ENCODE measurements at places on chromosomes 16 and 17.
A peak's percentile ranks its signal among the peaks of the same experiment; 100 is the strongest.

- no peak for DNase-seq
Observed at GRCh38 chr17:37708616-37709212, 36.1 kb downstream of the HNF1B start.

GRCh38 chr17:58617563-58617962, 74.3 kb downstream of the TEX14 start:
- no peak for DNase-seq

DNA sequence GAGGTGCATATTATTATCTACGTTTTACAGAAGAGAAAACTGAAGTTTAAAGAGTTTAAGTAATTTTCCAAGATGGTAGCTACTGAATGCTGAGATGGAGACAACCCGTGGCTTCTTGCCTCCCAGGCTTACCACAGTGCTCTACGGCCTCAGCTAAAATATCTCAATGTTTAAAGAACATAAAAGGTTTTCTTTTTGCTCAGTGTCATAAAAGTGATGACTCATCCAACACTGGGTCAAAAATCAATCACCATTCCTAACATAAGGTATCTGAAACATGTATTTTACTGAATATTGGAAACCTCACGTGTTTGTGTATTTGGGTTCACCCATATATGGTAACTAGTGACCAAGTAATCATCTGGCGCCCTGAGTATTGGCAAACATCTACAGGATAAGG, 18.4 kb downstream of the ABCA9 start:
- DNase-seq = no peak

GRCh38 chr16:73915140-73915539, 381.5 kb upstream of the PSMD7 start:
- DNase-seq = no peak

GRCh38 chr16:70470927-70471341, 16.5 kb downstream of the FCSK start:
- no peak for DNase-seq

DNA sequence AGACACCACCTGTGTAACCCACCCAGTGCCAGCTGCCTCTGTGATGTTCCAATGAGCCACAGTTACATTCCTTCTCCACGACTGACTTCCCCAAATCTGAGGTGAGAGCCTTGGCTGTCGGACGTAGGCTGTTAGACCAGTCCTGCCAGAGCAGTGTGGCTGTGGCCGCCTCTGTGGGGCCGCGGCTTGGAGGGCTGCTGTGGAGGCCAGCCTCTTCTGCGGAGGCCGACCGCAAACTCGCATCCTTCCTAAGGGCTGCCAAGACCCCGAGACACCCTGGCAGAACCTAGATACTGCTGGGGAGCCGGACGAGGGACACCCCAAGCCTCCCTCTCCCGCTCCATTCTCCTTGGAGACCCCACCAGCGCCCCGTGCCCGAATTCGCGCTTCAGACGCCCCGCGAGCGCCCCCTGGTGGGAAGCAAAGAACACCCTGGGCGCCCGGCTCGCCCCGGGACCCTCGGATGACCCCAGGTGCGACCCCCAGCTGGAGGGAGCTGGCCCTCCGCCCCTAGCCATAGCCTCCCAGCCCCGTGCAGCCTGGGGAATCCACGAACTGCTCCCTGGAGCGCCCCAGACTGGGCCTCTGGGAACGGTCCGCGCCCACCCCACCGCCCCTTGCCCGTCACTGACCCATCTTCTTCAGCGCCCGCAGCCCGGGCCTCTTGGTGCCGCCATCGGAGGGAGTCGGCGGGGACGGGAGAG, 547 bp downstream of the PLCD3 start:
- DNase-seq = peak; percentile 31

DNA sequence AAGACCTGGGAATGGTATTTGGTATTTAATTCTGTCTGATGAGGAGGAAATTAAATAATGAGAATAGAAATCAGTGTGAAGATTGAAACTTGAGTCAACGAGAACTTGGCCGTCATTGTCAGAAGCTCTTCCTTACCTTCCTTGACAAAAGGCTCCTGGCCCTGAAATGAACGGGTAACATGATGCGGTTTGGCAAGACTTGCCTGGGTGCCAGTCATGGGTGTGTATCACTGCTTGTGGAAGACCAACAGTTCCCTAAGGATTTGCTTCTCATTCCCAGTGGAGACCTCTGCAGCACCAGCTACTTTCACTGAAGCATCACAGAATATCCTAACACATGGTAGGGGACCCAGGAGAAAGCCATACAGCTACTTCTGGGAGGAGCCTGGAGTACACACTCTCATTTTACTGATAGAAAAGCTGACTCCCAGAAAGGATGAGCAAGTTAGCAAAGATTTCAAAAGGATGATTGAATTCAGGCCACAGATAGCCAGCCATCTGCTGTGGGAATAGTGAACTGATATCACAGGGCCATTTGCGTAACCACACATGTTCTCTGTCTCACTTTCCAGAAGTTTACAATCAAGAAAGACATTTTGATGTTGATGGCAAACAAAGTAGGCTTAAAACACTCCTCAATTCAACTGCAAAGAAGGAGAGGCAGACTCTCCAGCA, 258.1 kb upstream of the SALL1 start:
- no peak for DNase-seq

DNA sequence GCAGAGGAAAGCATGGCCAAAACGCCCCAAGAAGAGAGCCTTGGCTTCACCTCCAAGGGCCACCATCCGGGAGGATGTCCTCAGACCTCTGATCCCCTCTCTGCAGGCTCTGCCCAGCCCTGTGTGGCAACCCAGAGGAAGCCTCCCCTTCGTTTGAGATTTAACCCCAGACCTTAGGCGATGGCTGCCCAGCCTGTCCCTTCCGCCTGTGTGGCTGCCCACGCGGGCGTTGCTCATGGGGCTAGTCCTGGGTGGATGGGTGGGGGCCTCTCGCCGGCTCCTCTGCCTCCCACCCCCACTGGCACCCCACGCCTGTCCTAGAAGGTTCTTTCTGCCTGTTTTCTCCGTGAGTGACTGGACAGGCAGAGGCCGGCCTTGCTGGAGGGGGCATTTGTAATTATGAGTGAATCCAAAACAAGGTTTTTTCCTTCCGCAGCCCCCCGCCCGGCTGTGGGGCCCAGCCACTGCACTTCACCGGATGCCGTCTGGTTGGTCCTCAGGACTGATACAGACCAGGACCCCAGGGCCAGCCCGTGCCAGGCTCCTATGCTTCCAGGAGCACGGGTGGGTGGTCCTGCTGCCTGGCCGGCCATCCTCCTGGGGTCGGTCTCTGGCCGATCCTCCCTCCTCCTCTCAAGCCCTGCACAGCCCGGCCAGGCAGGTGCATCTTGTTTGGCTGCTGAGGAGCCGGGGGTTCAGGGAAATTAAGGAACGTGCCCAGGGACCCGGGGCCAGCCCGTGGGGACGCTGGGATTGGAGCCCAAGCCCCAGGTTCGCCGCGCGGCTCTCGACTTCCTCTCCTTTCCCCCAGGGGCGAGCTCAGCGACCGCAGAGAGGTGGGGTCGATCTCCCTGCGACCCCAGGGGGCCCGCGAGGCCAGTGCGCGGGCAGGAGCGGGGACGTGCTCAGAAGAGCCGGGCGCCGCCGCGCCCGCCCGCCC, at the start of gene TMEM235:
Gene TMEM235, plus strand, starts transcription at position 636 of the 940 bp plus-strand sequence. CDS start 393 bp downstream, outside the sequence.
- no peak for DNase-seq

- no peak for DNase-seq
Observed at GRCh38 chr16:50550866-50551641, 2.9 kb downstream of the NKD1 start.

DNA sequence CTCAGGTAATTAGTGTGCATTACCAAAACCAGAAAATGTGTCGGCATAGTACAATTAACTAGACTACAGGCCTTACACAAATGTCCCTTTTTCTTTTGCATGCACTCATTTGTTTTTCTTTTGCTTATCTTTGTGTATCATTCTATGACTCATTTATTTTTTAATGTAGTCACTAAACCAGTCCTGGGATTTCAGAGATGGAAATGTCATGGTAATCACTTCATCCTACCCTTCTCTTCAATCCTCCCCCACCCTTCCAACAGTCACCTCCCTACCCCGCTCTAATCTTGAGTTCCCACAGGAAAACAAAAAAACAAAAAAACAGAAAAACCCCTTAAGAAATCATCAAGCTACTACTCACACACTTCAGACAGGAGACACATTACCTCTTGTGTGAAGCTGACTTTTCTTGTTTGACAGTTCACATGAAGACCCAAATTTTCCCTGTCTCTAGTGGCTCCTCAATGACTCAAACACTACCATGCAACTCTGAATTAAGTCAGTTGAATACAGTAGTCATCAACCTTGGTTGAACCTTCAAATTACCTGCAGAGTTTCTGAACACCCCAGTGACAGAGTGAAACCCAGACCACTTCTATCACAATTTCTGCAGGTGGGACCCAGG, 242.4 kb upstream of the SALL1 start:
- DNase-seq = no peak

DNA sequence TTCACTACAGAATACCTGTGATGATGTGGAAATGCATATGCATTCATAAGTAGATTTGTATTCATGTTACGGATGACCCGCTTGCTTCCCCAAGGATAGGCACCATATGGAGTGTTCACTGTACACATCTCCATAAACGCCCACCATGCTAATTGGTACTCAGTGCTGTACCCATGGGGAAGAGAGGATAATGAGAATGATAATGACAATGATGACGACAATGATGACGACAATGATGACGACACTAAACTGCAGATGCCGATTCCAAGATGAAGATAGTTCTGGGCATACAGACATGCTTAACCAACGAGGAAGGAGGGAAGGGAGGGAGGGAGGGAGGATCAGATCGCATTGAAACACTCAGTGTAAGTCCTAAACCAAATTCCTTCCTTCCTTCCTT, 26.5 kb upstream of the ZFHX3 start:
- no peak for DNase-seq

DNA sequence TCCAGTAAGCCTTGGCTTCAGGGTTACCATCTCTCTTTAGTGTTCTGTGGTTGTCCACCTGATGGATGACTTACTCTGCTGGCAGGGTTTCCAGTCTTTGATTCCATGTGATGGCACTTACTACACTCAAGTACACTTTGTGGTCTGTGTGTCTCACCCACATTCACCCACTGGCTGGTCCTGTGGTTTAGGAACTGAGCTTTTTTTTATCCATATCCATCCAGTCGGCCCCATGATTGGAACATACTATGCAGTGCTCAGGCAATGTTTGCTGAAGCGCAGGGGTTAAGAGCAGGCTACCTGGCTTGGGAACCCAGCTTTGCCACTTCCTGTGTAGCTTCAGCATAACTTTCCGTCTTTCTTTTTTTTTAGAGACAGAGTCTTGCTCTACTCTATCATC, 2.8 kb upstream of the FUS start:
- peak; percentile 69 for DNase-seq
